DMS153 (cell line): ENCODE measurements at places on chromosomes 2 and 18.

DNA sequence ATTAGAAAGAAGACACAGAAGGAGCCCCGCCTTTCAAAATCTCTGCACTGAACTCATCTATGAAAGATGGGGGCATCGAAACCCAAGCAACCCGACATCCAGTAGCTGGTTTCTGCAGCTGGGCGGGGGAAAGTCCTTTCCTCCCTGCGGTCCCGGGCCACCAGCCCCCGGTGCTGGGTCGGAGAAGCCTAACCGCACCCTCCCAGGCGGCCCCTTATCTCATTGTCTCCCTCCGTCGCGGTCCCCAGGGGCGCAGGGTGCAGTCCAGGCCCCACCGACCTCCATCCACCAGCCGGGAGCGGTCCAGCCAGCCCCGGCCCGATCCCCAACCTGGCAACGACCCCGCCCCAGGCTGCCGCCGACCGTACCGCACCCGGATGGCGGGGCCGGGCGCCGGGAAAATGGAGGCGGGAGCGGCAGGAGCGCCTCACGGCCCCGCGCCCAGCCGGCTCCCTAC is 452 bp downstream of the RAPH1 start:
- DNase-seq = no peak

DNA sequence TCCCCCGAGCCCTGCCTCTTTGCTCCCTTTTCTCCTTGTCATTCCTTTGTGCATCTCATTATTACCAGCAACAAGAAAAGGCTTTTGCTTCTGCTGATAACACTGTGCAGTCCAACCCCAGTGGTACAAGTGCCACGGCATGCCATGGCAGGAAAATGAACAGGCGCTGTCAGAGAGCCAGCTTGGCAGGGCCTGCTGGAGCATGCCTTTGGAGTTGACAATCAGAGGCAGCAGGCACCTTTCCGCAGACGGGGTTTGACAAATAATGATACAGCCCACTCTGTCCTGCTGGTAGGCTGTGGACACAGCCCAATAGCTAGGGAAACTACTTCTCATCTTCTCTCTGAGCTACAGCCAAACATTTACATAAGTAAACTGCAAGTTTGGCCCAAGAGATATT is 243.9 kb upstream of the LRRTM1 start:
- no peak for DNase-seq

DNA sequence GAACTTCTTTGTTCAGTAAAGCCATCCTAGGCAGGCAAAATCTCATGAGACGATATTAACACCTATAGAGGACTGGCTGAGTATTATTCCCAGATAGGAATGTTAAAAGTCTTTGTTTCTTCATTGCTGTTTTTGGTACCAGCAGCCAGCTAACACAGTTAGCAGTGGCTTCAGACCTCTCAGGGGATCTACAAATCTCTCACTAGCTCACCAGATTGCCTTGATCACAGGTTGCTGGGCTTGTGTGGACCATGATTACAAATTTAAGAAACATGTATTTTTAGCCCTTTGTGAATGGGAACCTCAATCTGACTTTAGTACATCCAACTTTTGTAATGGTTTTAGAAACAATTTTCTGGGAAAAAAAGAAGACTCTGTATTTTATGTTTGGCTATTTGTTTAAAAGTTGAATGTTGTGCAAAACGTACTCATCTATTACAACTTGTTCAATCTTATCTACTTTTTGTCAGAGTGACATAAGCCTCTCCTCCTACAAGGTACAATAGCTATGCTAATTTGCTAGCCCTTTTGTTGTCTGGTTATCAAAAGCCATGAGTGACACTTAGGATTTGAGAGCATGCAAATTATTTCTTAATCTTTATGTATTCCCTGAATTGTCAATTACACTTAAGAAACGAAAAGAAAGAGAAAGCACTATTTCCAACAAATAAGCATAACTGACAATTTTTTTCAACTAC is 693.1 kb downstream of the ERBB4 start:
- DNase-seq = no peak

DNA sequence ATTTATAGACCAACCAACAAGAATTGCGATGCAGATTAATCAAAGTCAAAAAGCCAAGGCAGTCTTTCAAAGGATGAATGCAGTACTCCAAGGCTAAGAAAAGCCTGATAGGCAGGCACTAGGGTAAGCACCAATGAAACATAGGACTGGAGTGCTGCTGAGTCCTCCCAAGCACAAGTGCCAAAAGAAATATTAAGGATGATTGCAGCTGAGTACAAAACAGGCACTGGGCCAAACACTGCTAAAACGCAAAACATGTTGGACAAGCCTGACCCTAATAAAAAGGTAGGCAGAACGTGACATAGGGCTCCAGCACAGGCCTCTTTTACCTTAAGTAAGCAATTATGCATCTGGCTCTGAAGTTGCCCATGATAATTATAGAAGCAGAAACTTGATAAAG is 160.1 kb upstream of the LRP1B start:
- peak; percentile 54 for DNase-seq

DNA sequence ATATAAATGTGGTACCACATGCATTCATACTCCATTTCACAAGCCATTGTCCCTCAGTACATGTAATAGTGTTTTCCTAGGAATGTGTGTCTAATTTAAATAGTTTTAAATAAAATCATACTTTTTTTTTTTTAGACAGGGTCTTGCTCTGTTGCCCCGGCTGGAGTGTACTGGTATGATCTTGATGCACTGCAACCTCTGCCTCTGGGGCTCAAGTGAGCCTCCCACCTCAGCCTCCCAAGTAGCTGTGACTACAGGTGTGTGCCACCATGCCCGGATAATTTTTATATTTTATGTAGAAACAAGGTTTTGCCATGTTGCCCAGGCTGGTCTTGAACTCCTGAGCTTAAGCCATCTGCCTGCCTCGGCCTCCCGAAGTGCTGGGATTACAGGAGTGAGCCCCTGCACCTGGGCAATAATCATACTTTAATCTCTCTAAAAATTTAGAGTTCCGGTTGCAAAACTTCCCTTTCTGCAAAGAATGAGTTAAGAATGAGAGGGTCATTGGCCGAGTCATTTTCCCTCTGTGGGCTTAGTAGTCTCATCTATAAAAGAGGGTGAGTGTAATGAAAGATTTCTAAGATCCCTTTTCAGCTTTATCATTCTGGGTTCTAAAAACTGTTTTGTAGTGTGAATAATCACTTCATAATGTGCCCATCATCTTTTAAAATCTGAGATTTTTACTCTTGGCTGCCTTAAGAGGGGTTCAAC is 116.0 kb upstream of the PELI1 start:
- DNase-seq = no peak

DNA sequence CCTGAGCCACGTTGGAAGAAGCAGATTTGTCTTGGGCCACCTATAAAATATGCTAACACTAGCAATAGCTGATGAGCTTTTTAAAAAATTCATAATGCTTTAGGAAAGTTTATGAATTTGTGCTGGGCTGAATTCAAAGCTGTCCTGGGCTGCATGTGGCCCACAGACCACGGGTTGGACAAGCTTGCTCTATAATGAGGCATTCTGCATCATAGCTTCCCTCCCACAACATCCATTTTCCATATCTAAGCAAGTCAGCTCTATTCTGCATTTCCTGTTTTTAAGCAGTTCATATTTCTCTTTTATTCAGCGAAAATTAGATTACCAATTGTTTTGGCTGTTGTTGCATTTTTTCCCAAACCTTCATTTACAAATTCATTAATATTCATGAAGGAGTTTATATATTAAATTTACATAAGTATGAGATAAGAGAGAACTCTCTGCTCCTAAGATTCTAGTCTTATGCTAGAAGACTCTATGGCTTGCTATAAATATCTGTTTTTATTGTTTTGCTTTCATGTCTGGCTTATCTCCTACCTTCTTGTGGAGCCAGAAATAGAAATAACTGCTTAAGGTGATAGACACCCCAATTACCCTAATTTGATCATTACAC is 114.5 kb upstream of the HNRNPA3 start:
- DNase-seq = no peak

DNA sequence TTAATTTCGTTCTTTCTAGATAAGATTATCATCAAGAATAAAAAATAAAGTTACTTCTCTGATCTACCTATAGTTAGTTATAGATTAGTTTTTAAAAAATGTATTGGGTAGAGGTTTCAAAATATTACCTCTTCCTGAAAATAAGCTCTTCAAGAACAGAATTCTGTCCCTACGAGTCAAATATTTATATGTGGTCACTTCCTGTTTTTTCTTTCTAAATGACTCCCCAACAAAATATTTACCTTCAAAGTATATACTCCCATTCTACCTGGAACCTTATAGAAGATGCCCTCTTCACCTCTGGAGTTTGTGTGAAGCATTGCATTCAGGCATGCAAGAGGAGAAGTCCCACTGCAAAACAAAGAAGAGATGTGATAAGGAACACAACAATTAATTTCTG is 72.3 kb downstream of the ASXL2 start:
- DNase-seq = no peak

DNA sequence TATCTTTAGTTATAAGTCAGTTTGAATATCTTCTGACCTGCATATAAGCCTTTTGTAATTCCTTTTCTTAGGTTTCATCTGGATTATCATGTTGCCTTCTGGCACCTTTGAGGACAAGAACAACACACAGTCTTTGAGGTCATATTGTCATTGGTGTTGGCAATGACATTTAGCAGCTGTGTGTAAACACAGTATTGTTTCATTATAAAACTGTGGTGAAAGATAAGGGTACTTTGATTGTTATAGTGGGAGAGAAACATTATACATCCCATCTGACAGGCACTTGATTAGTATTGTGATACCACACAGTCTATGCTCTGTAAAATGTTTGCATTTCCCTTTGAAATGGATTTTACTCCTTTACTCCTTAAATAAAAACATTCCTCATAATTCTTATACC is 313.5 kb downstream of the RPRM start:
- DNase-seq = peak; percentile 5

- peak; percentile 58 for DNase-seq
Observed at GRCh38 chr18:33744032-33744697, 166.1 kb downstream of the ASXL3 start.

DNA sequence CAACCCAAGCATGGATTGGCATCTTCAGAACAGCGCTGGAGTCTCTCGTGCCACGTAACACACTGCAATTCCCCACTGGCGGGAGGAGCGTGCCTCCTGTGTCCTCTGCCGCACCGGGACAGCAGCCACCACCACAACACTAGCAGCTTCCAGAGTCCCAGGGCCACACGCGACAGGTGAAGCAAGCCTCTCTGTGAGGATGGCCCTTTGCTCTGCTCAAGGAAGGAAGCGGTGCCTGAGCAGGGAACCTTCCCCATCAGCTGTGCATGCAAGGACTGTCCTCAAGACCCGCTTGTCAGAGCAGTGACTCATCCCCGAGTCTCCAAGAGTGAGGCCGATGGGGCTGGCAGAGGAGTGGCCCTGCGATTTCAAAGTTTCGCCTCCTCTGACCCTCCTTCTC is 44.0 kb downstream of the TTC32 start:
- no peak for DNase-seq

DNA sequence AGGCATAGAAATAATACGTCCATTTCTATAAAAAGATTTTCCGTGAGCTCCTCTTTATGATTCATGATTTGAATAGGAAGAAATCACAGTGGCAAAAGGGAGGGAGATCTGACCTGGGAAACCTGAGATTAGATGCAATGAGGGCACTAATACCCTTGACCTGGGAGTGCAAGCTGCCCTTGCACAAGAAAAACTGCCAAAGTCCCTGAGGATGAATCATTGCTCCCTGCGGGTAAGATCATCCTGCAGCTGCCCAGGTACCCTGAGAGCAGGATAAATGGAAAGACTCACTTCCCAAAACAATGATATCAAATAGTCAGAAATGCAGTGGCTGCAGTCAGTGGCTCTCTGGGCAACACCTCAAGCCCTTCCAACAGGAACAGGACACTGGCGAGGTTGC is 11.6 kb downstream of the FHL2 start:
- DNase-seq = no peak

- no peak for DNase-seq
Observed at GRCh38 chr18:61679836-61680235, 213.0 kb downstream of the RNF152 start.

- no peak for DNase-seq
Observed at GRCh38 chr18:77777163-77777562, 527.5 kb downstream of the GALR1 start.
